ENCODE measurements at places on chromosomes 2 and 18. TPM values are rescaled to one million over a fixed set of nuclear protein-coding genes. Genes with fewer than 3 reads are reported as not detected.

GRCh38 chr2:189466656-189467055 lies 25.4 kb downstream of the WDR75 start:
- DNase-seq: peak; percentile 50

- DNase-seq: no peak
Observed at GRCh38 chr2:23468474-23469141, 83.6 kb downstream of the KLHL29 start.

DNA sequence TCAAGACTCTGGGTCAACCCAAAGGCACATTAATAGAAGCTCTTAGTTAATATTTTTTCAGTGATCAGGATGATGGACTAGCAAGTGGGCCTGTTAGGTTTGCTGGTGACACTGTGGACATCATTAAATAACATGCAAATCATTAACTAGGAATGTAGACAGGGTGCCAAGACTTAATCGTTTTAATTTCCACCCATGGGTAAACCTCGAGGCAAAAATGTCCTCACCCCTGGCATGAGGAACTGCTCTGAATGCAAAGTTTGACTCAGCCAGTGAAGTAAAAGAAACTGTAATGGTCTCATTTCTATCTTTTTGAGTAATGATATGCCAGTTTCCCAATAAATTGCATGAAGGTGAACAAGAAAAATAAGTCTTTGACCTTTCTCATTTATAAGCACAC lies 152.6 kb upstream of the MEX3C start:
- no peak for DNase-seq

DNA sequence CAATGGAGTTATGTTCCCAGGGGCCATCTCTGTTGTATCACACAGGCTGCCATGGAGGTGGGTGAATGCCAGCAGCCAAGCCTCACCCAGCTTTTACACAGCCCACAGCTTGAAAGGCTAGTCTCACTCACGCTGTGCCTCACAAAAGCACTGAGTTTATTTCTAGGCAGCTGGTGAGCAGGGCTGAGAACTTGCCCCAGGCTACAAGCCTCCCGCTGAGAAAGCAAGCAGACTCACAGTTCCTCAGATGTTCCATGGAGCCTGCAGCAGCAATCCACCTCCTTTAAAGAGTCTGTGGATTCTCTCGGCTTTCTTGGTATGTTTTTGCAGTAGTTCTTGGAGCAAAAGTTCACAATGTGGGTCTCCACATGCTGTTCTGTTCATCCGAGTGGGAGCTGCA lies 40.9 kb upstream of the ALKAL2 start:
- DNase-seq: no peak

DNA sequence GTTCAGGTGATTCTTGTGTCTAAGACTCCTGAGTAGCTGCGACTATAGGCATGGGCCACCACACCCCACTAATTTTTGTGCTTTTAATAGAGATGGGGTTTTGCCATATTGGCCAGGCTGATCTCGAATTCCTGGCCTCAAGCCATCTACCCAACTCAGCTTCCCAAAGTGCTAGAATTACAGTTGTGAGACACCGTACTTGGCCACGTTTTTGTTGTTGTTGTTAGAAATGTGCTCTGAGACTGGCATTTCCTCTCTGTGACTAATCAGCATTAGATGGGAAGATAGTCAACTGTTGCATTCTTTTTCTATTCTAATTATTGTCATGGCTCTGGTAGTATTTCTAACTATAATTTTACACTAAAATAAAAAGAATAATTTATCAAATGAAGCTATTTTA lies 191.7 kb downstream of the CAMKMT start:
- DNase-seq: peak; percentile 15

DNA sequence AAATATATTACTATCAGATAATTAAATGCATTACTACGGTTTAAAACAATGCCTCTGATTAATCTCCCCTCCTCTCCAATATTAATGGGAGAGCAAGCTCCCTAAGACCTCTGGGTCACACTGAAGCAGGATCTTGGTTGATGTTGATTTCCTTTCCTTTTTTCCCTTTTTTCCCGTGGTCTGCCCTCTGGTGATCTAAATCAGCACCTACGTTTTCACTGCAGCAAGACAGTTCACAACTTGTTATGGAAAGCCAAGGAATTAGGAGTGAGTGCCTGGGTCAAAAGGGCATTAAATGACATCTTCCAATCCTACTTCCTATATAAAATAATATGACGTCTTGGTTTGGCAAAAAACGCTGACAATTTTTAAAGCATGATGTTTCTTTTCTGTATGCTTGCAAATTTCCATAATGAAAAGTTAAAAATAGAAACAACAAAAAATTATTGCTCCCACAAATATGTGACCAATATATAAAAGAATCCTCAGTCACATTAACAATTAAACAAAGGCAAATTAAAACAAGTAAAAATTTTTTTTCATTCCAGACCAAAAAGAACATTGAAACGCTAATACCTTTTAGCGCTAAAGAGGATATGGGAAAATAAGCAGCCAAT lies 7.9 kb upstream of the CFAP36 start:
- peak; percentile 50 for DNase-seq

DNA sequence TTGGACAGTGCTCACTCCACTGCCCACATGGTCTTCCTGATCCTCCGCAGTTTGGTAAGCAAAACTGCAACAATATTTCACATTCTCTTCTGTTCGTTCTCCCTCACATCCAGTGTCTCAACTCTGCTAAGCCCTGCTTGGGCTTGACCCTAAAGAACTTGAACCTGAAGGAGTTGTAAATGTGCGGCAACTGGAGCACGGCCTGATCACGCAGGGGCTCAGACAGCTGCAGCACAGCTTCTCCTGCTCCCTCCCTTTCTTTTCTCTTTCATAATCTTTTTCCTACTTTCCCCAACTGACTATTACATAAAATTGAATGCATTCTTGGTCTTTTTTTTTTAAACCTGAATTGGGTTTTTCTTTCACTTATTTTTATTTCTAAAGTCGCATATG lies 10.2 kb downstream of the CYRIA start:
- DNase-seq: no peak

GRCh38 chr2:13522917-13523821 lies 806.4 kb downstream of the TRIB2 start:
- DNase-seq: no peak

- no peak for DNase-seq
Observed at GRCh38 chr2:23435250-23436035, 50.5 kb downstream of the KLHL29 start.

Gene RAMP1
- total RNA-seq: 19.2 TPM

Gene LIPG
- under 0.01 TPM for total RNA-seq

Gene ACMSD
- total RNA-seq: not detected
